ENCODE measurements at places on chromosomes 2 and 18.

- DNase-seq = no peak
Measured at GRCh38 chr18:76914314-76914713, 92.0 kb downstream of the ZNF236 start.

GRCh38 chr18:58838165-58838860, 26.4 kb upstream of the ZNF532 start:
- no peak for DNase-seq

DNA sequence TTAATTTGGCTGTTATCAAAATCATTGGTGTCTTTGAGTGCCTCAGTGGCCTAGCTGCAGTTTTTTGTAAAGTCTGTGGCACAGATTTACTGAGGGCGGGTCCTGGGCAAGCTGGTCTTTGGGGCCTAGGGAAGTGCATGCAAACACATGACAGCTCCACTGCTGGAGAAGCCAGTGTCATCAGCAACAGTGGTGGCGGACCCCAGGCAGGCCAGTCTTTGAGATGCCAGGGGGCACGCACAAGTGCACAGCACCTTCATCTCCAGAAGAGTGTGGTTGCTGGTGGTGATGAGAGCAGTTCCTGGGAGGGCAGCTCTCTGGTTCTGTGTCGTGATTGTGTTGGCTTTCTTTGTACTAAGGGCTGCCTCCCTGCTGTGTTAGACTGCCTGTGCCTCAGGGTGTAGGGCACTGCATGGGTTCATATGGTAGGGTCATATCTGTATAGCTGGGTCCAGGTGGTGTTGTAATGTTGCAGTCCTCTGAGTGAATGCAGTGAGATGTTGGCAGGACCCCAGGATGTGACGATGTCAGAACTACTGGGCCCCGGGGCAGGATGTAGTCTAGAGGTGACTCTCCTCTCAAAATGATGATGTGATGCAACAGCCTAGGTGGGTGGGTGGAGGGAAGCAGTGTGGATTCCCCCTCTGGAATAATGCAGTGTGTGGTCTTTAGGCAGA, 646.7 kb upstream of the CDH2 start:
- DNase-seq = no peak

GRCh38 chr2:143398781-143399180, 269.6 kb downstream of the ARHGAP15 start:
- DNase-seq = no peak

- no peak for DNase-seq
Measured at GRCh38 chr2:181174611-181175580, 194.5 kb downstream of the UBE2E3 start.

GRCh38 chr2:119592436-119592835, 48.2 kb downstream of the CFAP221 start:
- DNase-seq = no peak

- no peak for DNase-seq
Measured at GRCh38 chr18:3793111-3793510, 343.1 kb downstream of the TGIF1 start.

DNA sequence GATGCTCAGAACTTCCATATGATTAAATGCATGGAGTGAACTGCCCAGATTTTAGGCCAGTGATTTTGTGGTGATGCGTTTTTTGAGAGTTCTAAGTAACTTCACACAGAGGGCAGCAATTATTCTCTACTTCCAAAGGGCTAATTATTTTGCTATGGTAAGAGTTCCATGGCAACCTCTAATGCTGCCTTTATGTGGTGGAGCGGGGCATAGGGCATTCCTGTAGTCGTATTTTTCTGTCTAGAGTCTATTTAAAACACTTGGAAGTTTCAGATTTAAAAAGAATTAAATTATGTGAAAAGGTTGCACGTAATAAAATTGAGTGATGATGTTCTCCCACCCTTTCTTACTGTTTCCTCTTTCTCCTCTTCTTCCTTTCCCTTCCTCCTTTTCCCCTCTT, 63.9 kb upstream of the EML6 start:
- DNase-seq = no peak

- no peak for DNase-seq
Measured at GRCh38 chr2:54457323-54458023, 1.3 kb downstream of the SPTBN1 start.

GRCh38 chr2:113391073-113391472, 46.4 kb upstream of the ZNG1B start:
- no peak for DNase-seq

DNA sequence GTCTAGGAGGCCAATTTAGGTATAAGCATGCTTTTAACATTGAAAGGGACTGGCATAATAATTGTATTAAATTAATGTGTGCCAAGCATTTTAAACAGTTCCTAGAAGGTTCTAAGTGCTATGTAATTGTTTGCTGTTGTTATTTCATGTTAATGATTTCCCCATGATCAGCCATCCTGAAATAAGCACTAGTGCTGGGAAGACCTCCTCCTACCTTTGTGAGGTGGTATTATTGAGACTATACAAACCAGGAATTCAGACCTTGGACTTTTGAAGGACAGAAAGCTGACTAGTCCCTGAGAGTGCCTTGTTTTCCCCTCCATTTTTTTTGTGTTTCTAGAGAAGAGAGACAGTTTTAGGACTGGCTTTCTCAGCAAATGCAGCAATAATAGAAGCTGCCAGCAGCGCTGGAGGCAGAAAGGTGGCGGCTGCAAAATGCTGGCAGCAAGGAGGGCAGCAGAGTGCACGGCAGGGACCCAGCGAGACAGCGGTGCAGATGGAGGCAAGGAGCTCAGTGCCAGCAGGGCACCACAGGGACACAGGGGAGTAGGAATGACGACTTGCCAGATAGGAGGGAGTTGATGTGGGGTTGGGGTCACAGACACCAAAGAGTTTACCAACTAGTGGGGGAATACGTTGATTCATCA, 25.3 kb downstream of the NABP1 start:
- DNase-seq = no peak
